ENCODE measurements at places on chromosomes 4 and X.

DNA sequence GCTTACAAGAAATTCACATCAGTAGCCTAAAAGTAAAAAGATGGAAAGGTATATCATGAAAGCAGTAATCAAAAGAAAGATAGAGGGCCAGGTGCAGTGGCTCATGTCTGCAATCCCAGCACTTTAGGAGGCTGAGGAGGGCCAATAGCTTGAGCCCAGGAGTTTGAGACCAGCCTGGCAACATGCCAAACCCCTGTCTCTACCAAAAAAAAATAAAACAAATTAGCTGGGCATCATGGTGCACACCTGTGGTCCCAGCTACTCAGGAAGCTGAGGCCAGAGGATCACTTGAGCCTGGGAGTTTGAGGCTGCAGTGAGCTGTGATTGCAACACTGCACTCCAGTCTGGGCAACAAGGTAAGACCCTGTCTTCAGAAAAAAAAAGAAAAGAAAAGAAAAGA is 55.5 kb downstream of the GSPT2 start:
- H3K4me1 ChIP-seq, result peaks cover 4% of the 10 kb centered on the region
- DNase-seq, result no peak
- no peak overlapping the region for H3K27ac ChIP-seq
- H3K4me3 ChIP-seq, result no peak overlapping the region

- no peak for DNase-seq
- H3K36me3 ChIP-seq, result peaks cover 9% of the 10 kb centered on the region
- peaks cover 42% of the 10 kb centered on the region for H3K4me1 ChIP-seq
- H3K27ac ChIP-seq, result peak overlapping the region; percentile 41
These were observed 8.2 kb downstream of the TNIP3 start for GRCh38 chr4:121155893-121156292.

DNA sequence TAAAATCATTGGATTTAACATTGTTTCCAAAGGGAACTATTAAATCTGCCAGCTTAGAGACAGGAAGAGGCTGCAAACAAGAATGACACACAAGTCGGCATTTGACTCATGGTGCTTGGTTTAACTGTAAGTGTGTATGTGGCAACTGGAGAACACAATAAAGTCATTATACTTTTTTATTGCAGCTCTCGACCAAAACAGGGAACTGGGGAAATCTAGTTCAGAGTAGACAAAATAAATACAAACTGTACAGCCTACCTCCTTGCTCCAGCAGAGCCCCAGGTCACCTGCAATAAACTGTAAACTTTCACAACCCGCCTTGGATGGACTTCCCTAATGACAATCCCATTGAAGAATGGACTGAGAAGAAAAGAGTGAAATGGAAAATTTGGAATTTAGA is 24.0 kb downstream of the NPY5R start:
- no peak overlapping the region for H3K27ac ChIP-seq
- H3K4me3 ChIP-seq, result no peak overlapping the region
- no peaks in the 10 kb centered on the region for H3K4me1 ChIP-seq
- H3K36me3 ChIP-seq, result no peaks in the 10 kb centered on the region

DNA sequence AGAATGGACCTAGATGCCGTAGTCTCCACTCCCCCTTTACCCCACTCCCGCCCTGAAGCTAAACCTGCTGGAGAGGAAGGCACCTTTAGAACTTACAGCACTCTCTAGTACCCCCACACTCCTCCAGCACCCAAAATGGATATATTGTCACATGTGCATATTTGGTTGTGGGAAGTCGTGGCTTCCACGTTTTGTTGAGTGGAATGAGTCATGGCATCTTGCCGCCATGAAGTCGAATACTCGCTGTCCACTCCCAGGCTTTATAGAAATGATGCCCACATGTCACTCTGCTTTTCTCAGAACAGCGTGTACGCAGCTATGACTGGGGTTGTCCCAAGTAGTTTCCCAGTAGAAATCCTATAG is 545 bp downstream of the ABCE1 start:
- H3K4me1 ChIP-seq, result peaks cover 35% of the 10 kb centered on the region
- peak overlapping the region; percentile 91 for H3K4me3 ChIP-seq
- no peaks in the 10 kb centered on the region for H3K27me3 ChIP-seq
- H3K27ac ChIP-seq, result peak overlapping the region; percentile 93
- DNase-seq, result peak; percentile 19

DNA sequence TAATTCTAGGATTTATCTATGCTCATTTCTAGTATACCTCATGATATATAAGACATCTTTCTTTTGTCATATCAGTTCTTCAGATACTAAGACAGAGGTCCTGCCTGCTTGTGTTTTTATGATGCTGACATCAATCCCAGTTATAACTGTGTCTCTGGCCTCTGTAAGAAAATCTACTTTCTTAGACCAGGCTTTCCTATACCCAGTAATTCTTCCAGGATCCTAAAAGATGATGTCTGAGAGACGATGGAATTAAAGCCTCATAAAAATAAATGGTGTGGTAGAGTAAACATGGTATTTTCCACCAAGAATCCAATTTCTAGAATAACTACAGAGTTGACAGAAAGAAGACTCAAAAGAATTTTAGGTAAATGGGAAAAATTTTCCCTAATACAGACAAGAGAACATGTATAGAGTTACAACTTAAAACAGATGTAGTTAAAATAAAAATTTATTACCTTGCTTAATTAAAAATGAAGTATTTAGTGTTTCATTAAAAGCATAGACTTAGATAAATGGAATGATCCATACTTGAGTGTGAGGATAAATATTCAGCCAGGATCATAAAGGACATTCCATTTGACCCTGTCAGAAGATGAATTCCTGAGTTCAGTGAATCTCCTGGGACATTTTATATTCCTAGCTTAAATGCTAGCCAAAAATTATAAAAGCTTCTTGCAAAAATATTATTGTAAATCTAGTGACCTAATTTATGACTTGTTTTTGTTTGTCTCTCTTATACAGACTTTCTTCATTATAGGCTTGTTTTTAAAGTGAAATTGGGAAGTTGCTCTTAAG is 137.4 kb downstream of the PDLIM5 start:
- H3K27me3 ChIP-seq, result no peaks in the 10 kb centered on the region
- H3K36me3 ChIP-seq, result no peaks in the 10 kb centered on the region
- no peak overlapping the region for H3K27ac ChIP-seq
- no peak overlapping the region for H3K4me3 ChIP-seq
- DNase-seq, result no peak
- peaks cover 3% of the 10 kb centered on the region for H3K4me1 ChIP-seq

DNA sequence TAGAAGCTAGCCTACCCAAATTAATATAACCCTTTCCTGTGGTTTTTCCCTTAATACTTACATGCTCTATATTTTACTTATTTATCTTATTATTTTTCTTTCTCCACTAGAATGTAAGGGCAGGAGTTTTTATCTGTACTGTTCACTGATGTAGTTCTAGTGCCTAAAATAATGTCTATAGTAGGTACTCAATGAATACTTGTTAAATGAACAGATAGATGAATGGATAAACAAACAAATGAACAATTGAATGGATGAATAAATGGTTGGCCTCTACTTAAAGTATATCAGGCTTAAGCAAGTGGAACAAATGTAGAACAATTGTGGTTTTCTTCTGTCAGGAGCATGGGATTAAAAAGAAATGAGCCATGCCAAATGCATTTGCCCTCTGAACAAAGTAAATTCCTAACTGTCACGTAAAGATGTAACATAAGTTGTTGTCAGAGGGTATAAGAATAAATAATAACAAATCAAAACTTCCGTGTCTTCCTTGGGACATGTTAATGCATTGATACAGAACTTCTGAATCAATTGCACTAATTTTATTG is 54.1 kb downstream of the SYTL5 start:
- H3K4me3 ChIP-seq, result no peak overlapping the region
- DNase-seq, result no peak
- H3K36me3 ChIP-seq, result no peaks in the 10 kb centered on the region
- no peaks in the 10 kb centered on the region for H3K27me3 ChIP-seq
- H3K4me1 ChIP-seq, result no peaks in the 10 kb centered on the region

- no peak overlapping the region for H3K27ac ChIP-seq
- H3K4me1 ChIP-seq, result no peaks in the 10 kb centered on the region
- no peak overlapping the region for H3K4me3 ChIP-seq
These were observed 14.4 kb upstream of the ENAM start for GRCh38 chr4:70614184-70614555.

GRCh38 chrX:9429767-9430166 is 35.1 kb upstream of the TBL1X start:
- no peaks in the 10 kb centered on the region for H3K27me3 ChIP-seq
- H3K27ac ChIP-seq, result no peak overlapping the region
- H3K4me1 ChIP-seq, result peaks cover 4% of the 10 kb centered on the region
- no peak overlapping the region for H3K4me3 ChIP-seq
- H3K36me3 ChIP-seq, result no peaks in the 10 kb centered on the region
